Fibroblast of the conjunctiva (primary cell): ENCODE measurements at places on chromosomes 2 and 18.

DNA sequence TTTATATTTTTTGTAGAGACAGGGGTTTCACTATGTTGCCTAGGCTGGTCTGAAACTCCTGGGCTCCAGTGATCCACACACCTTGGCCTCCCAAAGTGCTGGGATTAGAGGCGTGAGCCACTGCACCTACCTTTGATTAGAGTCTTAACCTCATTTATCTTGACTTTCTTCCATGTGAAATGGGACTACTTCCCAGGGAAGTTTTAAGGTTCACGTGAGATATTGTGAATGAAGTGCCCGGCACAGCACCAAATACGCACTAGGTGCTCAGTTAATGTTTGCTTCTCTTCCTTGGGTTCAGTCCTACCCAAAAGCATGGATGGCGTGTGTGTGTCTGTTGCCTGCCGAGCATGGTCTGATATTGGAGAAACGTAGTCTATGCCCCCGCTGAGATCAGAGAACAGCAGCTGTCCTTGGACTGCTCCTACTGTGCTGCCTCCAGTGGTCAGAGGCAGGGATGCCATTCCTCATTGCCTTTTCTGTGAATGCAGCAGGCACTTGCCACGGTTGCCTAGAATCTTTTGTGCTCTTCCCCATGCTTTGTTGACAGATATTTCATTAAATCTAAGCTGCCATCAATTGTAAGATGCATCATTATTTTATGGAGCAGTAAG lies 12.3 kb upstream of the TFCP2L1 start:
- DNase-seq, result no peak

- no peak for DNase-seq
These were observed 23.0 kb upstream of the CNNM3 start for GRCh38 chr2:96792772-96793749.

- no peak for DNase-seq
These were observed 104.3 kb downstream of the PLB1 start for GRCh38 chr2:28600181-28600580.

DNA sequence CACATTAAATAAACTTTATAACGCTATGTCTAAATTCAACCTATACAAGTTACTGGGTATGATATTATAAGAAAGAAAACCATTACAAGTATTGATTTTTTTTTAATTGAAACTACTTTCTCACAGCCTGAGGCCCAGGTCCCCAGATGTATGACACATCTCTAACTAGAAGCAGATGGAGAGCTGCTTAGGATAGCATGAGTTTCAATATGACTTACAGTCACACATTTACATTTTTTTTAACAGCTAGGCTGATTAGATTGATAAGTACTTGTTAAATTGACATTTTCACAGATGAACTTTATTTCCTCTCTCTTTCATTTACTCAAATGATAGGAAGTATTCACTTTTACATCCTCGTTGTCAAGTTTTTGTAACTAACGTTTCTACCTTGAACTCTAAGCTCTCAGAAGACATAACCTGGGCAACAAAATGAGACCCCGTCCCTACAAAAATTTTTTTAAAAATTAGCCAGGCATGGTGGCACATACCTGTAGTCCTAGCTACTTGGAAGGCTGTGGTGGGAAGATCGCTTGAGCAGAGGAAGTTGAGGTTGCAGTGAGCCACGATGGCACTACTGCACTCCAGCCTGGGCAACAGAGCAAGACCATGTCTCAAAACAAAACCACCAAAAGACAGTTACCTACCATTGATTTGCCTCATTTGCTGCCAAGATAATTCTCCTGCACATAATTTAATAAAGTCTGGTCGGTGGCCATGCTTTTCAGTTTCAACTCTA lies 52.4 kb downstream of the STK39 start:
- DNase-seq, result no peak
